ENCODE measurements at places on chromosomes 1 and 21.

DNA sequence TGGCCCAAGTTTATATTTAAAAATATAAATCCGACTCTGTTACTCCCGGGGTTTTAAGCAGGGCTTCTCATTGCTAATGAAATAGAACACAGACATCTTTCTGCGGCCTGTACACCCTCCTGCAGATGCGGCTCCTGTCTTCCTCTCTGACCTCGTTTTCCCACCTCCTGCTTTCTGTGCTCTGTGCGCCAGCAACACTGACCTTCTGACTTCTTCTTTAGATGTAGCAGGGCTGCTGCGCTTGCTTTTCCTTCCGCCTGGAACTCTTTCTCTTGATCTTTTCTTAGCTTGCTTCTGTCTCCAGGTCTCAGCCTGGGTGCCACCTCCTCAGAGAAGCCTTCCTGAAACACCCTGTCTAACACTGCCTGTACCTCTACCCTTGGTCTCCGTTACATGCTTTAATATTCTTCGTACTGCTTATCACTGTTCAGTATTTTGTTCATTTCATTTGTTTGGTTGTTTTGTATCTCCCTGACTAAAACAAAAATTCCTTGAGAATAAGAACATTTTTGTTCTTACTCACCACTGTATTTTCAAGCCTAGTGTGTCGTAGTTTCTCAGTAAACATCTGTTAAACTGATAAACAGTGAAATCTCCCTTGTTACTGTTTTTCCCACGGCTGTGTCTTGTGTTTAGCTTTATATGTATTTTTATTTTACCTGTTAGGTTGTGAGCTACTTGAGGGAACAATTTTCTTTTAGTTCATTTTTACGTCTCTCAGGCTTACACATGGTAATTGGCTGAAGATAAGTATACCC is 79.0 kb downstream of the ST3GAL3 start:
- DNase-seq: no peak

GRCh38 chr1:25549273-25550154 is 6.1 kb downstream of the LDLRAP1 start:
- DNase-seq: peak; percentile 24

DNA sequence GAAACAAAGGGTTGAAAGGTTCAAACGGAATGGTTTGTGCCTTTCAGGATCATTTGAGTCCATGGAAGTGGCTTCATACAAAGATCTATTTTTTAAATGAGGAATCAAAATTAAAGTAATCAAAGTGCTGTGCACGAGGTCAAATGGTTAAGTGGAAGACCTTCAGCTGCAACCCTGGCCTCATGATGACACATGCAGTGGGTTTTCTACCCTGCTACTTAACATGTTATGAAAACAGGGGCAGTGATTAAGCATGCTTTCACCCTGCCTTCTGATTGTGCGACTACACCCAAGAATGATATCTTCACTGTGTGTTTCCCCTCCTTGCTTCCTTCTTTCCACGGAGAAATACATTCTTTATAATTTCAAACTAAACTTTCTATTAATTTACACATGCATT is 604.2 kb downstream of the LRRIQ3 start:
- DNase-seq: no peak

DNA sequence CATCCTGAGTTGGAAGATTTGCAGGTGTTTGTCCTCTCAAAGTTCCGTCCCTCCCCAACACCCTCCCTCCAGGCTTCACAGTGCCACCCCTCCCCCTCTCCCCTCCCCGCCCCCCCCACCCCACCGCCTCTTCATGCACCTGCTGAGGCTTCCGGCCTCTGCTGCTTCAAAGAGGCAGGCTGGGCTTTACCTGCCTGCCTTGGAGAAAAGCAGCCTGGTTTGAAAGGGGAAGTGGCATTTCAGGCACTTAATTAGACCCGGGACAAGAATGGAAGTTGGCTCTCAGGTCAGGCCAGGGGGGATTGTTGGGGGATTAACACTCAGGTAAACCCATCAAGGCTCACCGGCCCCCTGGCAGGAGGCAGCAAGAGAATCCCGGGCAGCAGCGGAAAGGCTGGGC is 21.1 kb downstream of the PAX7 start:
- DNase-seq: no peak

GRCh38 chr1:53288002-53288789 is 39.7 kb downstream of the LRP8 start:
- no peak for DNase-seq

DNA sequence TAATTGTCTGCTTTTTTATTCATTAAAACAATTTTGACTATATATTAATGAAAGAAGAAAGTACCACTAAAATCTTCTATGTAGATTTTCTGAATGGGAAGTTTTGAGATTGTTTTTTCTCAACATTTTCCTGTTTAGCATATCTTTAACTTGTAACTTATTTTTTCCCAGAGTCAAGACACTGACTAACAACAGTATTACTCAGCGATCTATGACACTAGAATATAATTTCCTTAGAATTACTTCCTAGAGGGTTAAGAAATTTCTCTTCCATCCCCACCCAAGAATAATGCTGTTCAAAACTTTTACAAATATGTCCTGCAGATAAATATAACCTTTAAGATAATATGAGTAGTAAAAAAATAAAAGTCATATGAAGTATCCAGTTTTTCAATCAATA is 218.2 kb upstream of the NR5A2 start:
- no peak for DNase-seq

DNA sequence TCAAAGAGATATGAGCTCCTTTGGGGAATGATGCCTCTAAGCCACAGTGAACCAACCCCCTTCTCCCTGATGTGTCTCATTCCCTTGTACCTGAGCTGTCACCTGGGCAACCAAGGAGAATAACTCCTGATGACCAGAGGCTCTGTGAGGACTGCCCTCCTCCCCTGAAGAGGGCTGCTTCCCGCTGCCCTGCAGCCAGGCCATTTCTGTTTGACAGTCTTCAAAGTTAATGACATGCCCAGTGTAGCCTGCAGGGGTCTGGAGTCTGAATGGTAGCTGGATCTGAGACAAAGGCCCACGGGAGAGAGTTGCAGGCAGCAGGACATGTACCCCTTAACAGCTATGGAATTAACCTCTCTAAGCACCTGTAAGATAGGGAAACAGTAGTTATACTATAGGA is 3.4 kb upstream of the SLFNL1 start:
- DNase-seq: no peak

DNA sequence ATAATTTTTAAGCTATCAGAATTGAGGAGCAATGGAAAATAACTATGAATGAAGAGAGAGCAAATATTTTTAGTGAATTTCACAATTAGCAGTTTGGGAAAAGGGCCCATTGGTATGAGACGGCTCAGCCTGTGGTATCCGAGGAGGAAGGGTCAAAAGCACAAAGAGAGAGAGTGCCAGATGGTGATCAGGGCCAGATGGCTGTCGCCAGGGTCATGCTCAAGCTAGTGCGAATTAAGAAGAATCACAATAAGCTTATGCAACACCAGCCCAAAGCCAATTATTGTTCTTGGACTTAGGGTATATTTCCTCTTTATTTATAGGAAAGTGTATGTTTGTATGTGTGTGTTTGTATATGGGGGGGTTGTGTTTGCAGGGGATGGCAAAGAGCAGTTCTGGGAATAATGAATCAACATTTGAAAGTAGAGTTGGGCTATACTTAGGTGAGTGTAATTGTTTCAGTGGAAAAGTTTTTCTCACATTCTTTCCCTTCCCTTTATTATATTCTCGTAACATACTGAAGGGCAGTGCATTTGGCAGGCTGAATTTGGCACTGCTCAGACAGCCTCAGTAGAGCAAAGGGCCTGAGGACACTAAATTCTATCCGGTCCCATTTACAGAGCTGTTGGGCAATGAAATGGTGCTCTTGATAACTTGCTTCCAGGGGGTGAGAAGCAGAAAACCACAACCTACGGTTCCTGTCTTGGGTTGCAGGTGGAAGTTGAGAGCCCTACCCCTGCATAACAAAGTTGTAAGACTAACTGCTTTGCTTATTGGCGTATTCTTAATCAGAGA is 19.5 kb upstream of the DDR2 start:
- DNase-seq: peak; percentile 34

- no peak for DNase-seq
Measured at GRCh38 chr1:96525657-96526557, 195.7 kb upstream of the PTBP2 start.

DNA sequence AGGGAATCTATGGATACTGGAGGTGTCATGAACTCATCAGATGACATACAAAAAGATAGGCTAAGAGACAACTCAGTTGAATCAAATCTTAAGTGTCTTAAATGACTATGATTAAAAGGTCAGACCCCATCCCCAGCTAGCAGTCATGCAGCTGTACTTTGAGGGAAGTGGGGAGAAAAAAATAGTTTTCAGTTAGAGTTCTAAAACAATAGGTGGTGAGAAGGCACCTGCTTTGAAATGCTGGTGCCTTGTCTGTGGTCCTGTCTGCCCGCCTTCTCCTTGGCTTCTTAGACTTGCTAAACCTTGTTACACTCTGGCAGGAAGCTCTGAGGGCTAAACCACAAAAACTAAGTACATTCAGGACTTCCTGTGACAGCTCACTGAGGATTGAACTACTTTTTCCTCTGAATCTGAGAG is 15.3 kb downstream of the CD2 start:
- peak; percentile 40 for DNase-seq

GRCh38 chr1:224407571-224408293 is 26.9 kb downstream of the WDR26 start:
- DNase-seq: peak; percentile 39

- DNase-seq: no peak
Measured at GRCh38 chr1:62282909-62283755, 36.1 kb downstream of the KANK4 start.

DNA sequence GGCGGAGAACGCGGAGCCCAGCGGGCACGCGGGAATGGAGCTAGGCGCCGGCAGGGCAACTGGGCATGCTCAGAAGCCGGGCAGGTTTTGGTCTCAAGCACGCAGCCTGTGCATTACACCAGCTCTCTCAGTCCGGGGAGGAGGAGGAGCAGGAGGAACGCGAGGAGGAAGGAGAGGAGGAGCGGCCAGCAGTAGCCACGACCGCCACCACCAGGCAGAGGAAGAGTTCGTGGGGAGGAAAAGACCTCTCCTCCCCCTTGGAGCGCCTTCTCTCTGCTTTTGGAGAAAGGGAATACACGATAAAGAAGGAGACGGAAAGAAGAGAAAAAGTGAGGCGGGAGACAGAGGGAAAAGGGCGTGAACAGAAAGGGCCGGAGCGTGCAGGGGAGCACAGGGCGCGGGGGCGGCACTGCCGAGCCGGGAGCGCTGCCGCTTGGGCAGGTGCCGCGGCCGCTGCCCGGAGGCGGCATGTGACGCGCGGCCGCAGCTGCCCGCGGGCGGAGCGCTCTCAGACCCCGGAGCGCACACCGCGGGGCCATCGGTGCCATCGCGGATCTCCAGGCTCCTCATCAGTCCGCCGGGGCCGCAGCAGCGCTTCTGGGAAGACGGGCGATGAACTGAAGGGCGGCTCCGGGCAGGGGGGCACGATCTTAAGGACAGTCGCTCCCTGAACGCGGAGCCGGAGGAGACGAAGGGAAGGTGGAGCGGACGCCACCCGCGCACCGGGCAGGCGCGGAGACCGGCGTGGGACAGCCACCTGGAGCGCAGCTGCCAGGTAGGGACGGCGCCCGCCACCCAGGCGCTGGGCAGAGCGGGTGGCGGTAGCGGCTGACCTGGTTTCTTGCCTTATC is at the start of gene CHRM3:
Gene CHRM3, plus strand, starts transcription at position 116 of the 851 bp plus-strand sequence. CDS start 520,884 bp downstream, outside the sequence.
- DNase-seq: peak; percentile 4

GRCh38 chr1:25183126-25183980 is 48.9 kb downstream of the SYF2 start:
- DNase-seq: no peak

- DNase-seq: peak; percentile 3
Measured at GRCh38 chr1:62281922-62282555, 37.2 kb downstream of the KANK4 start.

- DNase-seq: no peak
Measured at GRCh38 chr1:22362626-22363402, 88.8 kb upstream of the ZBTB40 start.

- no peak for DNase-seq
Measured at GRCh38 chr1:66730462-66730861, 21.8 kb upstream of the DYNLT5 start.

- no peak for DNase-seq
Measured at GRCh38 chr1:5516756-5517155, 475.5 kb downstream of the NPHP4 start.

DNA sequence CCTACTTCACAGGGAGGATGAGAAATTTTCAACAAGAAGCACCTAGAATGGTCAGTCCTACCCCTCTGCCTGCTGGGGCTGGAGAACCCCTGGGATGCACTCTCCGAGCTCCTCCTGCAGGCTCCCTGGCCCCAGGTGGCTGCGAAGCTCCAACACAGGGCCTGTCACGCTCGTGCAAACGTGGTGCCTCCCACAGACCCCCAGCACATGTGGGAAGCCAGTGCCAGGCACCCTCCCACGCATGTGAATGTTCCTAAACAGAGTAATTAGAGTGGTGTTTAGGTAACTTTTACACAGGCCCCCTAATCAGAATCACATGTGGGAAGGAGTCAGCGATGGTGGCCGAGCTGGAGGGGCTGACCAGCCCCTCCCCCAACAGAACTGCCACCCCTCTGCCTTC is 28.4 kb downstream of the GLIS1 start:
- DNase-seq: no peak

DNA sequence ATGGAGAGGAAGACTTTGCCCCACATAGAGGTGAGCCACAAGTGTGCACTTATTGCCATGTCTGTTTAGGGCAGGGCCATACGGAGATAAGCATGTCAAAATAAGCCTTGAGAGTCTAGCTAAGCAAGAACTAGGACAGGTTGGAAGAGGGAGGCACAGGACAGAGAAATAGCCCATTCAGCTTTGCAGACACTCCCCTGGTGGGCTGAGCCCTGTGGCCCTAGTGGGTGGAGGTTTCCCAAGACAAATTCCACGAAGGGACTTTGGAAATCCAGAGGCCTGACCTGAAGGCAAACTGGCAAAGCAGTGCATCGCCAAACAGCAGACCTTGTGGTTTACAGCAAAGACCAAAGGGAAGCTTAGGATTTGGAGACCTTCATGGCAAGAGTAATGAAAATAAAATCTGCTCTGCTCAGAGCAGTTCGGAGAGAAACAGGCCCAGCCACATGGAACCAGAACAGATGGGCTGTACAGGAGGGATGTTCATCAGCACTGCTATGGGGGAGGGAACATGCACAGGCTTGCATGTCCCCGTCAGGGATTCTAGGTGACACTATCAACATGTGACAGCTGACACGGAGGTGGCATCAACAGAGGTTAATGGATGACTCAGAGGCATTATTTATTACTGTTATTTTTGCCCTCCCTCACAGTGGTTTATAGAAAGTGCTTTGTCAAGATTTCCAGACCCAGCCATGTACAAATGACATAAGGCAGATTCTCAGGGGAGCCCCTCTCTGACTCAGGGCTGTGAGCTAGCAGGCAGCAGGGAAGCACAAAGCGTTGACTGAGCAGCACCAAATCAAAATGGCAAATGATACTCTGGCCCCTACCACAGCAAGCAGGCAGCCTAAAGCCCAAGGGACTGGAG is 90.1 kb upstream of the IRF2BP2 start:
- peak; percentile 78 for DNase-seq

DNA sequence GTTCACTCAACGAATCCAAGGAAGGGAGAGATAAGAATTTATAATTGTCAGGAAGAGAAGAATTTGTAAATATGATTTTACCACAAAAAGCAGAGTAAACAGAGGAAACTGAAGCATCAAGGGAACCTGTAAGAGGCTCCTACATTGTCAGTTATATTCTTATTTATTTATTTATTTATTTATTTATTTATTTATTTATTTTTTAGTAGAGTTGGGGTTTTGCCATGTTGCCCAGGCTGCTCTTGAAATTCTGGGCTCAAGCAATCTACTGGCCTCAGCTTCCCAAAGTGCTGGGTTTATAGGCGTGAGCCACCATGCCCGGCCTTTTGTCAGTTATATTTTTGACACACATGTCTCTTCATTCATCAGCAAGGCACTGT is 47.1 kb downstream of the FCRL3 start:
- DNase-seq: no peak
